SK-MEL-5 (cell line): ENCODE measurements at places on chromosomes 1 and 21.
A peak's percentile ranks its signal among the peaks of the same experiment; 100 is the strongest.

DNA sequence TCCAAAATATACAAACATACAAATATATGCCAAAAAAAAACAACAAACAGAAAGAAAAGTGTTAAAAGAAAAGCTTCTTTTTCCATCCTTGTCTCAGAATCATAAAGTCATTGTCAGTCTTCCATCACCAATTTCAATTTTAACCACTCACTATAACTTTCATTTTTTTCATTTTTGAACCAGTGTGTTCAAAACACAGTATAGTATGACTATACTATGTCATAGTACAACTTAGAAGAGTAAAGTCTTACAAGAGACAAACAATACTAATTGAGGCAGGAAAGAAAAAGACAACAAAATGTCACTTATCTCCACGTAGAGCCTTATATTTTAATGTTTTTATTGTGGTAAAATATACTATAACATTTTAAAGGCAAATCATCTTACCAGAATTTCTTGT, 7.6 kb downstream of the NSL1 start:
- DNase-seq, result no peak

DNA sequence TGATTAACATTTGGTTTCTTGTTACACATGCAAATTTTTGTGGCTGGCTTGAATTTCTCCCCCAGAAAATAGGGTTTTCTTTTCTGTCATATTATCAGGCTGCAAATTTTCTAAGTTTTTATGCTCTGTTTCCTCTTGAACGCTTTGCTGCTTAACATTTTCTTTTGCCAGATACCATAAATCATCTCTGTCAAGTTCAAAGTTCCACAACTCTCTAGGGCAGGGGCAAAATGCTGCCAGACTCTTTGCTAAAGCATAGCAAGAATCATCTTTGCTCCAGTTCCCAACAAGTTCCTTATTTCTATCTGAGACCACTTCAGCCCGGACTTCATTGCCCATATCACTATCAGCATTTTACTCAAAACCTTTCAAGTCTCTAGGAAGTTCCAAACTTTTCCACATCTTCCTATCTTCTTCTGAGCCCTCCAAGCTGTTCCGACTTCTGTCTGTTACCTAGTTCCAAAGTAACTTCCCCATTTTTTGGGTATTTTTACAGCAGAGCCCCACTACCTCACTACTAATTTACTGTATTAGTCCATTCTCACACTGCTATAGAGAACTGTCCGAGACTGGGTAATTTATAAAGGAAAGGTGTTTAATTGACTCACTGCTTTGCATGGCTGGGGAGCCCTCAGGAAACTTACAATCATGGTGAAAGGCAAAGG, 486.9 kb upstream of the NCAM2 start:
- DNase-seq, result no peak

DNA sequence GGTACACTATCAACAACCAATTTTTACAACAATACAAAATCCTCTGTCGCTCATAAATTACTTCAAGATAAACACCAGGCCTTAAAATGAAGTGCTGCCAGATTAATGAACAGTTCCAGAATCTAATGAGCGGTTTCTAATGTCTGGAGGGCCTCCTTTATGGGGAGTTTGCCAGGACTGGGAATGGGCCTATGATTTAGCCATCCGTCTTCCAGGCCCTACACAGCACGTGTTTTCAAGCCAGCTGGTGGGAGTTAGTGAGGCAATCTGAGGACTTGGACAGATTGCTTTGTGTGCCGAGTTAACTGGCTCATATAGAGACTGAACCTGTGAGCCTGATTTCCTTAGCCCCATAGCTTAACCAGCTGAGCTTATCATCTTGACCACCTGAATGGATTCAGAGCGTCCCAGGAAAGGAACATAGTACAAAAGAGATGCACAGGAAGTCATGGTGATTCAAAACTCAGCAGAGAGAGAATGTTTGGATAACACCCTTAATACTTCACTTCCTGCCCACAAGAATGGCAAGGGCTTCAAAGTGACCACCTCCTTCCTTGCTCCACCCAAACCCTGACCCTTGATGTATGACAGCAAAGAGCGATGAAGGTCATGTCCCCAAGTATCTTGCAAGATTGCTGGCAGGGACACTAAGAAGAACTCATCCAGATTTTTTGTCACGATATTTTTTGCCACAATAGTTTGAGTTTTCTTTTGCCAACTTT, 143.5 kb downstream of the SLC30A10 start:
- no peak for DNase-seq

DNA sequence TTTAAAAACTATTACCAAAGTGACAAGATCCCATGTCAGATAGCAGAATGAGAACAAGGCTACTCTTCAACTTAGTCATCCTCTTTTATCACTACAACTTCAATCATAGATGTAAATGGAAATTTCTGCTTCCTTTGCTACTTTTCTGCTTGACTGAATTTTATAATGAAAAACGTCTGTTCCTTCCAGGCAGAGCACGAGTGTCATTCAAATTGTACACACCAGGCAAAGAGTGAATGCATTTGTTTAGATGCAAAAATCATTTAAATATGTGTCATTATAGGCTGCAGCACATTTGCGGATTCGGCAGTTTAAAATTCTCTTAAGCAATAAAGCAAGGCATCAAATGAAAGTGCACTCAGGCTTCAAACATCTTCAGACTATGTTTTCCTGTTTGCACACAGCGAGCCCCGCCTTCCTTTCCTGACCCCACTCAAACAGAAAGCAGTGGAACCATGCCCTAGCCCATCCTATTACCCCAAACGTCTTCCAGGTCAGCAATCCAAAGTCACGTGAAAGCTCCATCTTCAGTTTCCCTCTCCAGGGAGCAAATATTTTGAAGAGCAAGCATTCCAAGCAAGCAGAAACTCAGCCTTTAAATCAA, 99.6 kb downstream of the APP start:
- no peak for DNase-seq

DNA sequence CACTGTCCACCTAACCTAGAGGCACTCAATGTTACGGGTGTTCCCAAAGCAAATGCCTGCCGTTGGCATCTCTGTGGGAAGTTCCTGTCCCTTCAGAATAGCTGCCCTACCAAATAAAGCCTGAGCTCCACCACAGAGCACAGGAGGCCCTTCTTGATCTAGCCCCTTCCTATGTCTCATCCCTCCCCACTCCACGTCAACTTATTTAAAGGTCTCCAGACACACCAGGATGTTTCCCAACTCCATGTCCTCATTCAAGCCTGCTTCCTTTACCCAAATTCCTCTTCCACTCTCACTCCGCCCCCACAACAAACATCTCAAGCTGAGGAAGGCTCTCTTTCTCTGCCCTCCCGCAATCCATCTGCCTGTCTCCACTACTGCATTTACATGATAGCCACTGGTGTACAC, 87.7 kb downstream of the TGFBR3 start:
- DNase-seq, result no peak

- DNase-seq, result no peak
Measured at GRCh38 chr1:8462371-8462892, 144.5 kb downstream of the SLC45A1 start.

GRCh38 chr1:178094739-178095645, 1.1 kb downstream of the RASAL2 start:
- DNase-seq, result peak; percentile 5

- DNase-seq, result no peak
Measured at GRCh38 chr1:63403386-63403785, 36.0 kb downstream of the ALG6 start.

- no peak for DNase-seq
Measured at GRCh38 chr1:26158908-26159742, at the start of gene FAM110D. Gene FAM110D, plus strand, starts transcription at chr1:26159079. Its CDS starts 2,213 bp downstream, at chr1:26161292.

- DNase-seq, result no peak
Measured at GRCh38 chr1:236862615-236863211, 67.6 kb downstream of the MTR start.

- no peak for DNase-seq
Measured at GRCh38 chr21:33008333-33009051, 17.2 kb upstream of the OLIG2 start.

GRCh38 chr1:197399755-197400521, 131.9 kb downstream of the CRB1 start:
- DNase-seq, result peak; percentile 81

DNA sequence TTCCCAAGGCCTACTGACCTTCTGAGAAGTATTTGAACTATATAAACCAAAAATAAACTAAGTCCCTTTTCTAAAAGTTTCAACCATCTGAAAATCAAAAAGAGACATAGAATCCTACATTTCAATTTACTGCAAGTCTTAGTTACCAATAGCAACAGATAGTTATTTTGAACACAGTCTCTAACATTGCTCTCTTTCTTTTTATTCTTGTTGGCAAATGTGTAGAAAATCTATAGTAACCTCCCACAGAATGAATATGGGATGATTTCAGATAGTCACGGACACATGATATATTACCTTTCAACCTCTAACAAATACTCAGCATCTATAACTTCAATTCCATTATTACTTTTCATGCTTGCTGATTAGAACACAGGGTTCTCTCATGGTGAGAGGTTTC, 68.9 kb upstream of the RAB3GAP2 start:
- DNase-seq, result no peak
